CD4-positive, alpha-beta T cell treated with Interleukin-12 subunit alpha and Interleukin-12 subunit beta, for 1 hour (primary cell): ENCODE measurements at places on chromosomes 1 and 21.
A peak's percentile ranks its signal among the peaks of the same experiment; 100 is the strongest.

DNA sequence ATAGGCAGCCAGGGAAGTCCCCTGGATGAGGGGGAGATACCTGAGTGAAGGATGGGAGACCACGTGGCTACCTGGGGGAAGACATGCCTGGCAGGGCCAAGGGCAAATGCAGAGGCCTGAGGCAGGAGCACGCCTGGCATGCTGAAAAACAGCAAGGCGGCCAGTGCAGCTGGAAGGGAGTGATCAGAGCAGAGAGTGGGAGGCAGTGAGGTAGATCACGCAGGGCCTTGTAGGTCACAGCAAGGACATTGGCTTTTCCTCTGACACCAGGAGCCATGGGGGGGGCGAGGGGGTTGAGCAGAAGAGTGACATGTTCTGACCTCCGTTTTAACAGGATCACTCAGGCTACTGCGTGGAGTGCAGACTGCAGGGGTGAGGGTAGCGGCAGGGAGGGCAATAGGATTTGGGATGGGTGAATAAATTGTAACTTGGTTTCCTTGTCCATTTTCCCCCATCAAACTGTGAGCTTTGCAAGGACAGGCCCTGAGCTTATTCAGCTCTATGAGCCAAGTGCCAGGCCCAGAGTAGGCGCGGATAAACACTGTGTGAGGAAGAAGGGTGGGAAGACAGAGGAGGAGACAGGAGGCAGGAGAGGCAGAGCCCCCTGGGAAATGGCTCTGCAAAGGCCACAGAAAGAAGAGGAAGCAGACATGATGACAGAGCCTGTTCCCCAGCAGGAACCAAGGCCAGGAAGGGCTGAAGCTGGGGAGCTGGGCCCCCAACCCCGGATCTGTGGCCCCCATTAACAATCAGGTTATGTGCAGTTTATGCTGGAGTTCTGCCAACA lies 16.6 kb downstream of the IFI6 start:
- no peak for DNase-seq

GRCh38 chr21:43908167-43908566 lies 43.1 kb downstream of the AGPAT3 start:
- DNase-seq: no peak

- DNase-seq: no peak
Measured at GRCh38 chr21:29477347-29477746, 178.6 kb downstream of the BACH1 start.

DNA sequence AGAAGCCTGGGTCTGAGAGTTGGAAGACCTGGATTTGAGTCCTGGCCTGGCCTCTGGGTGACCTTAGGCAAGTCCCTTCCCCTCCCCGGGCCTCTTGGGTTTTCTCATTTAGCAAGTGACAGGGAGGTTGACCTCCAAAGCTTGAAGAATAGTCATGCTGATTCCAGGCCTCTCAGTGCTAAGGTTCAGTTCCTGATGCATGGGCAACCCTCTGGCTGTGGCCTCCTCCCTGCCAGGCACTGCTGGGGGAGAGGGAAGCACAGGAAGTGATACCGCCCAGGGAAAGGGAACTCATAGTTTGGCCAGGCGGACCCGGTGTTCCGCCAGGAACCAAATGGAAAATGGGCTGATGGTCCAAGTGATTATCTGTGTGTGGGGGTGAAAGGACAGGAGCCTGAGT lies 23.6 kb upstream of the WASF2 start:
- DNase-seq: no peak

DNA sequence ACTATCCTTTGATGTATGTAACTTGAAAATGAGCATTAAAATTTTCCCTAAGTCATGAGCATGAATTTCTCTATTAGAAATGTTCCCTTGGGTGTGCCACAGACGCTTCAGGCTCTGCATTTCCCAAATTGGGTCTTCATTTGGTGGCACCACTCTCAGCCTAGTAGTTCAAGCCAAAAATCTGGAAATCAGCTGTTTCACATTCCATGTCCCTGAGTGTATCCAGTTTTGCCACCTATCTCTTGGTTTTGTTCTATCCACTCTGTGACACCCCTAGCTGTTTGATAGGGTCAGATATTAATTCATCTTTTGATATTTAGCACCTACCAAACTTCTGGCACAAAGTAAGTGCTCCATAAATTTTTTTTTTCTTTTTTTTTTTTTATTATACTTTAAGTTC lies 89.5 kb upstream of the DPH5 start:
- no peak for DNase-seq

DNA sequence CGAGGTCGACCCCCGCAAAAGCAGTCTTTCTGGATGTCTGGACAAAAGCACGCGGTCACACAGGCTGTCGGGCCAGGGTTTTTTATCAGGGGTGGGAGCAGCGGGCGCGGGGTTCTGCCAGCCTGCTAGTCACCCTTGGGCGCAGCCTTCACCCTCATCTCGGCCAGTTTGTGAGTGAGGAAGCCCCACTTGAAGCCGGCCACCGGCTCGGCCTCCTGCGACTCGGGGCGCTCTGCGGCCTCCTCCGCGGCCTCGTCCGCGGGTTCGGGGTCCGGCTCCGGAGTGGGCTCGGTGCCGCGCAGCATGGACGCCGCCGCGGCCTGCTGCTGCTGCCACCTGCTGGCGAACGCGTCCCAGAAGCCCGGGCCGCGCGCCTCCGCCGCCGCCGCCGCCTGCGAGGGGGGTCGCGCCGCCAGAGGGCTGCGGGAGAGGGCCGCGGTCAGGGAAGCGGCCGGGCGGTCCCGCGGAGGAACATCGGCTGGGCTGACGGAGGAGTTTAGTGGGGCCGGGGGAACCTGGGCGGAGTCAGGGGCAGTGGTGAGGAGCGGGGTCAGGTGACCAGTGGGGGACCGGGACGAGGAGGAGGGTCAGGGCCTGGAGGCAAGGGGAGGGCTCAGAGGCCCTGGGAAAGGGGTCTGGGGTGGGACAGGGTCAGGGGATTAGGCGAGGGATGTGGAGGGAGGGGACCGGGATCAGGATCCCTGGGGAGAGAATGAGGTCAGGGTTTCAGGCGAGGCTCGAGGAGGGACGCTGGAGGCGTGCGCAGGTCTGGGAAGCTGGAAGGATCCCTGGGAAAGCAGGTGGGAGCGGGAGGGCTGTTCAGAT lies 4.5 kb downstream of the C1orf232 start:
- DNase-seq: peak; percentile 60

- DNase-seq: no peak
Measured at GRCh38 chr21:45279446-45280177, 8.1 kb downstream of the POFUT2 start.

- DNase-seq: no peak
Measured at GRCh38 chr1:89261926-89262515, 10.6 kb downstream of the GBP5 start.

DNA sequence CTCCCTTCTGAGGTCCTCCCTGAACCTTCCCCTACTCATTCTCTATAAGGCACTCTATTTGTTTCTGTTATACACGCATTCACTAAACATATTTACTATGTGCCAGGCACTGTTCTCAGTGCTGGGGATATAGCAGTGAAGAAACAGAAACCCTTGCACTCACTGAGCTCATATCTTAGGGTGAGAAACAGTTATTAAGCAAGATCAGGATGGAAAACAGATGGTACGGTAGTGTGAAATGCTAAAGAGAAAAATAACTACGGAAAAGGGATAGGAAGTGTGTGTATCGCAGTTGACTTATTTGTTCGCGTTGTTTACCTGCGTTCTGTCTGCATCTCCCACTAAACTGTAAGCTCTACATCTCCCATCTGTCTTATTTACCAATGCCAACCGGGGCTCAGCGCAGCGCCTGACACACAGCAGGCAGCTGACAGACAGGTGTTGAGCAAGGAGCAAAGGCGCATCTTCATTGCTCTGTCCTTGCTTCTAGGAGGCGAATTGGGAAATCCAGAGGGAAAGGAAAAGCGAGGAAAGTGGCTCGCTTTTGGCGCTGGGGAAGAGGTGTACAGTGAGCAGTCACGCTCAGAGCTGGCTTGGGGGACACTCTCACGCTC lies 572 bp downstream of the CYB5RL start:
- DNase-seq: no peak

DNA sequence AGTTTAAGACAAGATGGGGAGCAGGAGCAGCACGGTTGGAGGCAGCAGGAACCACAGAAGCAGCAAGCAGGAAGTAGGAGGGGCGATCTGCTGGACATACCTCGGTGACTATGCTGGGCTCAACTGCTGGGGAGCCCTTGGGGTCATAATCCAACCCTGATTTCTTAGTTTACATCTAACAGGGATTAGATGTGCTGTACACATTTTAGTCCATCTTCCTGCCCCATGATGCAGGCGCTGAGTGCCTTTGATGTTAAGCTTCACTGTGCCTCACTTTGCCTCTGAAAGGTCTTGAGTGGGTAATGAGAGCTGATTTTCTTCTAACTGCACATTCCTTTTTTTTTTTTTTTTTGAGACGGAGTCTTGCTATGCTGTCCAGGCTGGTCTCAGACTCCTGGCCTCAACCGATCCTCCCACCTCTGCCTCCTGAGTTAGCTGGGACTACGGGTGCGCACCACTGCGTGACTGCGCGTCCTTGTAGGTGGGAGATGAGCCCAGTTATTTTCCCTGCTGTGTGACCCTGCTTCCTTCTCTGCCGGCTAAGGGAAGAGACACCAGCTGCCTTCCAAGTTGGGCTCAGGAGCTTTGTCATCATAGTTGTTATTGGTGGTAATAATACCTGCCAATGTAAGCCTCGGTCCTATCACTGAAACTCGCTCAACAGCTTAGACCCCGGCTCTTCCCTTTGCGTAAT lies 1.1 kb upstream of the RCAN3 start:
- DNase-seq: peak; percentile 55

DNA sequence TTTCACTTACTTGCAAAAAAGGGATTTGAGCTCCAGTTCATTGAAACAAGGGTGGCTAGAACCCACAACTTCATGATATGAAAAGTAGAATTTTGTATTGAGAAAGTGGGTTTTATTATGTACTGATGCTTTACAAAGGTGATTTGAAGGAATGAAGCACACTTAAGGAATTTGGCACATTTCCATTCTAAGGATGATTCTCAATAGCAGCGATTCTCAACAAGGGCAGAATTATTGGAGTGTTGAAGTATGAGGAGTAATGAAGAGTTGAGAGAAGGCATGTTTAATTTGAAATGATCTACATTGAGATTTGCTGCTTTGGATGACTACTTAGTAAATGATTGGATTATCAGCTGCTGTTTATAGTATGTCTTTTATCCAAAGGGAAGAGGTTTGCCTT lies 54.7 kb downstream of the FNBP1L start:
- no peak for DNase-seq

DNA sequence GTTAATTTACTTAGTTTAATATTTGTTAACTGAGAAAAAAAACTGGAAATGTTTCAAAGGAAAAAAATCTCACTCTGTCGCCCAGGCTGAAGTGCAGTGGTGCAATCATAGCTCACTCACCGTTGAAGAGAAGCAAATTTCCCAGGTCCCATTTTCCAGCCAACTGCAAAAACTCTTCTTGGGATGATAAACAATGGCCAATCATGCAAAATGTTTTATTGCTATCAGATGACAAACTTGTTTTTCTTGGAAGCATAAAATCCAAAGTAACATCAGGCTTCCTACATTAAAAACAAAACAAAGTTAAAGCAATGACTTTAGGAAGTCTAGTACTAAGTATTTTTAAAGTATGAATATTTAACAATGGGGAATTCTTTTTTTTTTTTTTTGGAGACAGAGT lies 84.9 kb downstream of the LYST start:
- DNase-seq: no peak

- no peak for DNase-seq
Measured at GRCh38 chr1:220950576-220950975, 71.3 kb downstream of the HLX start.

DNA sequence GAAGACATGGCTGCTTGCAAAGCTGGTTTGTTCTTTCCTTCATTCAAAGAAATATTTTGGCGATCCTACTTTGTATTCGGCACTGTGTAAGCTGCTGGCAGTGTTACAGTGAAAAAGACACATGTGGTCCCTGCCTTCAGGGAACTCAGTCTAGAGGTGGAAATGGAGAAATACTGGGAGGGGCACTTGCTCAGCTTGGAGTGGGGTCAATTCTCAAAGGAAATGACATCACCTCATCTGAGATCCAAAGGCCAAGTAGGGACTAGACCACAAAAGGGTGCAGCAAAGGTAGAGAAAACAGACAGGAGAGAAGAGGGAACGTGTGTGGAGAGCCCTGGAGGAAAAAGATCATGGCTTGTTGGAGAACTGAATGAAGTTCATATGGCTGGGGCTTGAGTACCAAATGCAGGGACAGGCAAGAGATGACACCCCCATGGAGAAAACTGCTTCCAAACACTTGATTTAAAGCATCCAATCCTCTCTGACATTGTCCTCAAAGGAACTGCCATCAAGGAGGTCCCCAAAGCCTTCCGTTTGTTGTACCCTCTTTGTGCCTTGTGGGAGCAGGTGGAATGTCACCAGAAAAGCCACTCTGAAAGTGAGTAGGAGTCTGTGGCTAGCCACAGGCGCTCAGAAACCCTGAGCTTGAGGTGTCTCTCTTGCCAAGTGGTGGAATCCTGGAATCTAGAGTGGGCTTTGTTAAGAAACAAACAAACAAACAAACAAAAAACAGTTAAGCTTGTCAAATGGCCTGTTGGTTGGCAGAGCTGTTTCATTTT lies 48.3 kb upstream of the TDRD10 start:
- DNase-seq: no peak

- DNase-seq: no peak
Measured at GRCh38 chr1:230622151-230622550, 20.1 kb upstream of the COG2 start.

GRCh38 chr1:112776688-112777087 lies 61.6 kb upstream of the PPM1J start:
- DNase-seq: no peak

GRCh38 chr1:108129999-108130398 lies 70.1 kb downstream of the SLC25A24 start:
- no peak for DNase-seq

- no peak for DNase-seq
Measured at GRCh38 chr1:47678464-47678980, 240.7 kb downstream of the FOXD2 start.

DNA sequence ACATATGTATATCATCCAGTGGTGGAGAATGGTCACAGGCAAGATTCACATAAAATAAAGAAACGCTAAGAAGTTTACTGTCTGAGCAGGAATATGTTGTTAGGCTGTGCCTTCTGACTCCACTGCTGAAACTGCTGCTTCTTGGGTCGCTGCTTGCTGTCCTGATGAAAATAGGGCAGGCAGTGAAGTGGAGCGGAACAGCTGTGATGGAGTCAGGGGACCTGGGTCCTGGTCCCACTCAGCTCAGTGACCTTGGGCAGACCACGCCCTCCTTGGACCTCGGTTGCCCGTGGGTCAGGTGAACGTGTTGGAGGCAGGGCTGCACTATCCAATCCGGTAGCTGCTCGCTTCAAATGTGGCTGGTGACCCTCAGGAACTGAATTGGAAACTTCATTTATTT lies 33.4 kb upstream of the IFFO2 start:
- DNase-seq: no peak

DNA sequence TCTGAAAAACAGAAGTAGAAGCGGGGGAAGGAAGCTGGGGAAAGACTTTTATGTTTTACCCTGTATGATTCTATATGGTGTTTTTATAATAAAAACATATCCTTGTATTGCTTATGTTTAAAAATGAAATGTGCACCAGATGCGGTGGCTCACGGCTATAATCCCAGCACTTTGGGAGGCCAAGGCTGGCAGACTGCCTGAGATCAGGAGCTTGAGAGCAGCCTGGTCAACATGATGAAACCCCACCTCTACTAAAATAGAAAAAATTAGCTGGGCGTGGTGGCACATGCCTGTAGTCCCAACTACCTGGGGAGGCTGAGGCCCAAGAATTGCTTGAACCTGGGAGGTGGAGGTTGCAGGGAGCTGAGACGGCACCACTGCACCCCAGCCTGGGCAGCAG lies 155.4 kb downstream of the SMYD3 start:
- no peak for DNase-seq

- no peak for DNase-seq
Measured at GRCh38 chr1:109306832-109307273, at the start of gene MYBPHL. MYBPHL (minus strand) TSS chr1:109307011; CDS start chr1:109306991, 20 bp downstream.

GRCh38 chr1:92623187-92623778 lies 136.6 kb upstream of the GFI1 start:
- peak; percentile 39 for DNase-seq
